ENCODE measurements at places on chromosomes 16 and 17.
A peak's percentile ranks its signal among the peaks of the same experiment; 100 is the strongest.

- no peak for DNase-seq
Observed at GRCh38 chr17:17834974-17835373, 1.8 kb downstream of the SREBF1 start.

DNA sequence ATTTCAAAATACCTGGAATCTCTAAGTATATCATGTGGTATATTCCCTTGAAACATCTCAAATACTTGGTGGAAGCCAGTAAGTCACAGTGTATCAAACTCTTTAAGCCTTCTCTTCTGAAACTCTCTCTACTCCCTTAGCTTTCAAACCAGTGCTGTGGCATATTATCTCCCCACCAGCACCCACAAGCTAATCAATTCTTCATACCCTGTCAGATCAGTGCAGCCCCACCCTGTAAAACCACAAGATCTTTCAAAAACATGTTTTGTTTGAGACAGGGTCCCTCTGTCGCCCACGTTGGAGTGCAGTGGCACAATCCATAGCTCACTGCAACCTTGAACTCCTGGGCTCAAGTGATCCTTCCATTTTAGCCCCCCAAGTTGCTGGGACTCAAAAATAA lies 91.6 kb upstream of the C17orf78 start:
- no peak for DNase-seq

- no peak for DNase-seq
Observed at GRCh38 chr17:31509805-31510177, 118.3 kb downstream of the RAB11FIP4 start.

GRCh38 chr16:17301593-17302135 lies 169.1 kb downstream of the XYLT1 start:
- no peak for DNase-seq

DNA sequence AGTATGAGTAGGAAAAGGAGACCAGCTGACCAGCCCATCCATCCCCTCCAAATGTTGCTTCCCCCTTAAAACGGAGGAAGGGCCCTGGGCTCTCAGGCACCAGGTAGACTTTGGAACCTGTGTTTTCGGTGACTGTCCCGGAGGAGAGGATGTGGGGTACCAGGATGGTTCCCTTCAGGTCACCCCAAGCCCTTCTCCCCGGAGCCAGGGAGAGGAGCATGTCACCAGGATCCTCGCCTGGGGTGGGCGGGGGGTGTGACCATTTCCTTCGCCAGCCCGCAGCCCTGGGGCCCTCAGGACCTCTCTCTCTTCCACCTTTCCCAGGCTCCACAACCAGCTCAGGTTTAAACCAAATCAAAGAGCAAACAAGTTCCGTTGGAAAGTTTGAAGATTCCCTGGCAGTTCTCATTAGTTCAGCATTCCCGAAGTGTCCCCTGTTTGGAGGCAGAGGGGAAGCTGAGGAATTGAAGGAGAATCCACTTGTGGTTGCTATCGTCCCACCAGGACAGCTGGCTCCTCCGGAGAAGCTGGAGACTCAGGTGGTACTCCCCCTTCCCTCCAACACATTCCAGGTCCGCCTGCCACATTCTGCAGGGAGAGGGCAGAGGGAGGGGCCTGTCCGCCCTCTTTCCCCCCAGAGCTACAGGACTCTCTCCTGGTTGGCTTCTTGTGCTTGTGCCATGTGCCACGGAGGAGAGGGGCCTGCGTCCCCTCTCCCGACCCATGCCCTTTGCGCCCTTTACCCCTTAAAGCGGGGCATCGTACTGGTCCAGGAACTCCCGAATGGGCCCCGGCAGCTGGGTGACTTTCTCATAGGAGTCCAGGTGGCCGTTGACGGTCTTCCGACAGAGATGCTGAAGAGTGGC lies 2.0 kb downstream of the SOCS3 start:
- DNase-seq = no peak

DNA sequence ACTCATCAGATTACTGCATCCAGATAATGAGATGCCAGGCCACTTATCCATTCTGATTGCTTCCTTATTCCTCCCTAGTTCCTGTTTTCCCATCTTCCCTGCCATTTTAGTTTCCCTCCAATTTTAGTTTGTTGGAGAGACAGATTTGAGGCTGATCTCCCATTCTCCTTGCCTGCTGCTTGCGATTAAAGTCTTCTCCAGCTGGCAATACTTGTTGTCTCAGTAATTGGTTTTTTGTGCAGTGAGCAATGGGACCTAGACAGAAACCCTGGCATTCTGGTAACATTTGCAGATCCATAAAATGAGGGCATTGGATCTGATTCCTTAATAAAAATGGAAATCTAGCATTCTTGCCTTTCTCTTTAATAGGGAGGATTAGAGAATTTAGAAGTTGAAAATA lies 17.6 kb upstream of the ELAC2 start:
- DNase-seq = no peak

- peak; percentile 61 for DNase-seq
Observed at GRCh38 chr16:84292011-84292410, 2.7 kb upstream of the WFDC1 start.

DNA sequence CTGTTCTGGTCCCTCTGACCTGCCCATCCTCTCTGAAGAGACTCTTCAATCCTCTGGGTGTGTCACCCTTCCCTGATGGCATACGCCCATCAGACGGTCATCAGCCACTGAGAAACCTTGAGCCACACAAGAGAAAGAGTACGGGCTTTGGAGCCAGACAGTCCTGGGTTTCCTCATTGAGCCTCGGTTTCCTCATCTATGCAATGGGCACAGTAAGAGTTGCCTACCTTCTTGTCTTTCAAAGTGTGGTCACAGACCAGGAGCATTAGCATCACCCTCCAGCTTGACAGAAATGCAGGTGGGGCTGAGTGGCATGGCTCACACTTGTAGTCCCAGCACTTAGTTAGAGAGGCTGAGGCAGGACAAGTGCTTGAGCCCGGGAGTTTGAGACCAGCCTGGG lies 26.1 kb upstream of the MEAK7 start:
- no peak for DNase-seq

DNA sequence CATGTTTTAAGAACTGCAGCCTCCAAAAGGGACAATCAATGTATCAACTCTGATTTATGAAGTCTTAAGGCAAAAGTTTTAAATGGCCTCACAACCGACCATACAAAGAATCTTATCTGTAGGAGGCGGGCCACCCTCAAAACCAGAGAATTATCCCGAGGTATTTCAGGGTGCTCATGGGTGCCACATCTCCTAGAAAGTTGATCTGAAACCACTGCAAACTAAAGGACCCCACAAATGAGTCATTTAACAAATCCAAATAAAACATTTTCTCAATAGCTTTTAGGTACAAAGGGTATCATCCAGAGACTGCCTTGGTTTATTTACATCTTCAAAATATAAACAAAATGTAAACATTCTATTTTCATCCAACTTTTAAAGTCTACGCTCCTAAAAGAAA lies 6.8 kb downstream of the ERN1 start:
- no peak for DNase-seq

DNA sequence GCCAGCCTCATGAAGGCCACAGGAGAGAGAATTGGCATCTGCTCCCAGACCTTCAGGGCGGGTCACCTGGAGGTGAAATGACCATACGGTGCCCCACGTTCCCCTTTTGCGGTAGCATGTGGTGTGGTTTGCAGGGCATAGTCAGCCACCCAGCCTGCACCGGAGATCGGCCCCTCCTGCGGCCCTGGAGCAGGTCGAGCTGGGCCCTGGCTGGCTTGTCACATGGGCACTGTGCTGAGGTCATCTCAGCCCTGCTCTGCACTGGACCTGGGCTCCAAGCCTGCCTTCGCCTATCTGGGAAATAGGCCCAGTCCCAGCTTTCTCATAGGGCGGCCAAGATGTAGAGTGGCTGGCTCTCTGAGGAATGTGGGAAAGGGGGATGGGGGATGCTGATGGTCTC lies 16.2 kb downstream of the GSE1 start:
- no peak for DNase-seq

DNA sequence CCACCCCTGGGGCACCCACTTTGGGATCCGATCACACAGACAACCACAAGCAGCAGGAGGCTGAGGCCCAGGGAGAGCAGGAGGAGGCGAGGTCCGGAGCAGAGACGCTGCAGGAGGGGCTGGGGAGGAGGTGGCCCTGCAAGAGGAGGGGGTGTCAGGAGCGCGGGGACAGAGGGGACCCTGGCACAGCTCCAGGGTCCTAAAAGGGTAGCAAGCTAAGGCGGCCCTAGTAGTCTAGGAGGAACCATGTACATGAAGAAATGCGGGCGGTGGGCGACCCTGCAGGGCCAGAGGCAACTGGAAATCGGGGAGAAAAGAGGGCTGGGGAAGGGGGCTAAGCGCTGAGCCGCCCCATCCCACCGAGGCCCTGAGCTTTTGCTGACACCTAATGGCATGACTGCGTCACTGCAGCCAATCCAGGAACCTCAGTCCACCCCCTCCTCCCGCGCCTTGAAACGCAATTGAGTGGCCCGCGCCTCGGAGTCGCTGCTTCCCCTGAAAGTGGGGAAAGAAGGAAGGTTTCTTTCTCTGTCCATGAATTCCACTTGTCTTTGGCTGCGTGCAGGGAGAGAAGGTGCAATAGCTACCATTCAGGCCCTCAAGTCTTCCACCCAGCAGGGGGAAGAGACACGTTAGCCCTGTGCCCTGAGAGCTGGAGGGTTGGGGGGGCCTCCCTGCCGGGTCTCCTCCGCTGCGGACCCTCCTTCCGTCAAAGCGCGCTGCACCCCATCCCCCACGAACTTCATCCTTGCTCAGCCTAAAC lies 1.8 kb downstream of the ASGR1 start:
- DNase-seq = peak; percentile 56

DNA sequence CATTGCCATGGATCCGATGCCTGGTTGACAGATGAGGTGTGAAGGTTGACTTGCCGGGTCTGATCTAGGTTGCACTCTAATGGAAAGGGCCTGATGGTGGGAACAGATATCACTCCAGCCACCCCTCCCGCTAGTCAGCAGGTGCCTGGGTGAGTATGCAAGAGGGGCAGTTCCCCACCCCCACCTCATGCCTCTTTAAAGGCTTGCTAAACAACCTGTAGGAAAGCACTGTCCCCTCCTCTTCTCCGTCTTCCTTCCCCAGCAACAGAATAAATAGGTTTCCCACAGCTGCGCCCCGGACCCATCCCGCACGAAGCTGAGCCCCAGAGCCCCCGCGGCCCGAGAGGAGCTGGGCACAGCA lies 746 bp upstream of the TMEM132E start:
- DNase-seq = no peak

- DNase-seq = no peak
Observed at GRCh38 chr17:62456016-62456415, 22.6 kb upstream of the TLK2 start.

- DNase-seq = no peak
Observed at GRCh38 chr16:66322174-66322573, 44.3 kb upstream of the CDH5 start.

GRCh38 chr17:41452281-41452680 lies 11.5 kb upstream of the KRT38 start:
- no peak for DNase-seq
